OCI-LY7 (cell line): ENCODE measurements at places on chromosomes 2 and 18.

GRCh38 chr2:160471950-160472349 is 21.7 kb downstream of the RBMS1 start:
- DNase-seq = no peak

- peak; percentile 67 for DNase-seq
Observed at GRCh38 chr18:8607776-8608742, 1.2 kb upstream of the RAB12 start.

DNA sequence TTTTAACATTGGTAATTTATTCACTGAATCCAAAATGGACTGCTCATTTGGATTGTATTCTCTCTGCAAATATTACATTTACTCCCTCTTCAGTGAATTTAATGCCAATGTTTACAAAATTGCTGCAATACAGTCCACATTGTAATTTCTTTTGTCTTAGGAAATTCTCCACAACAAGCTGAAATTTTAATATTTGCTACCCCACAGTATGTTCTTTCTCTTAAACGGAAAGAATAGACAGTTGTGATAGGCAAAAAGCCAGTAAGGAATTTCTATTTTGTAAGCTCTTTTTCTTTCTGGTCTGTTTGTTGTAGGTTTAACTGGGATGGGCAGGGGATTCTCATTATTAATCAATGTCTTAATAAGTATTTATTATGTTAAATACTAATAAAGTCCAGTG is 92.0 kb downstream of the CSRNP3 start:
- no peak for DNase-seq

- DNase-seq = no peak
Observed at GRCh38 chr2:234708091-234708683, 211.3 kb upstream of the ARL4C start.

DNA sequence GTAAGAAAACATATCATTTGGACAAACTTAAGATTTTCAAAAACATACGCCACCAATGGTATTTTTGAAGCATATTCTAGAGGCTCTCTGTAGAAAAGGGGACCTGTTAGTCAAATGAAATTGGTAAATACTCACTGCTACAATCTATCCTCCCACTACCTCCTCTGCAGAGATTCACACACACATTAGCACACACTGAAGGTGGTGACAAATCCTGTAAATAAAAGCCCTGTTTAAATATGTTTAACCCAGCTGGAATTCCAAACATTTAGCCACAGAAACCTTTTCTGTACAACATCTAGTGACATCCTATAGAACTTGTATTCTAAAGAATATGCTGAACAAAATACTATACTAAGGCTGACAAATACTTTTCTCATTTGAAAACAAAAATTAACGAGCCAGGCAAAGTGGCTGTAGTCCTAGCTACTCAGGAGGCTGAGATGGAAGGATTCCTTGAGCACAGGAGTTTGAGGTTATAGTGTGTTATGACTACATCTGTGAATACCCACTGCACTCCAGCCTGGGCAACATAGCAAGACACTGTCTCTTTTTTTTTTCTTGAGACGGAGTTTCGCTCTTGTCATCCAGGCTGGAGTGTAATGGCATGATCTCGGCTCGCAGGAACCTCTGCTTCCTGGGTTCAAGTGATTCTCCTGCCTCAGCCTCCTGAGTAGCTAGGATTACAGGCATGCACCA is 25.9 kb downstream of the ALS2 start:
- DNase-seq = no peak

- no peak for DNase-seq
Observed at GRCh38 chr18:58049000-58049688, 5.1 kb downstream of the NEDD4L start.

DNA sequence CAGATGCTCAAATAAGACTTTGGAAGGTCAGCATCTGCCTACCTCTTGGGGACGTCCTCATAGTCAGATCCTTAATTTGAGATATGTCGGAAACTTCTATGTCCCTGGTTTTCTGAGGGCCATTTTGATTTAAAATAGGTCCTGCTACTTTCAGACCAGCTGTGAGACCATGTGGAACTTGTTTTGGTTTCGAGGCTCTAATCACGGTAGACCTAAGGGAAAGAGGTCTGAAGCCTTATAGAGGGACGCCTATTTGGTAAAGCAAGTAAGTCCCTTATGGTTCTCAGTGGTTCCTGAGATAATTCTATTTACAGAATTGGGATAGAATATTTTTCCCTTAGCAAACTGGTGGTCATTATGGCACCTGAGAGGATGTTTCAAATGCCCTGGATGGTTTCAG is 75.1 kb downstream of the RFTN2 start:
- no peak for DNase-seq

DNA sequence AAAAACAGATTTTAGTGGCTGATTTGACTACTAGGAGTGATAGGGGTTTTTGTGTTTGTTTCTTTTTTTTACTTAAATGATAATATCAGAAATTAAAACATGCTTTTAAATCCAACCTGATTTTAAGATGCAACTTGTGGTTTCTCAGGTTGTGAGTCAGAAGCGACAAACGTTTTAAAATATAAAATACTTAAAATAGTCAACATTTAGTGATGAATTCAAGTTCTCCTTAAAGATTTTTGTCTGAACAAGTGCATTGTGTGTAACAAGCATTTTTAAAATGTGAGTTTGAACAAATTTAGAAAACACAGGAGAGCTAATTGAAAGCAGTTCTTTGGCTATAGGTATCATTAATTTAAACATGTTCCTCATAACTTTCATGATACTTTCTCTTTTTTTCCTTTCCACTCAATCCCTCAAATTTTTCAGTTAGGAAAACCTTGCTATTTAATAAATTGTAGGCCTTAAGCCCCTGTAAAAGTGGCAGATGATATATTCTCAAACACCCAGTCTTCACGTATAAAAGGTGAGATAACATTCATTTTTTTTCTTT is 3.6 kb downstream of the TBR1 start:
- no peak for DNase-seq

DNA sequence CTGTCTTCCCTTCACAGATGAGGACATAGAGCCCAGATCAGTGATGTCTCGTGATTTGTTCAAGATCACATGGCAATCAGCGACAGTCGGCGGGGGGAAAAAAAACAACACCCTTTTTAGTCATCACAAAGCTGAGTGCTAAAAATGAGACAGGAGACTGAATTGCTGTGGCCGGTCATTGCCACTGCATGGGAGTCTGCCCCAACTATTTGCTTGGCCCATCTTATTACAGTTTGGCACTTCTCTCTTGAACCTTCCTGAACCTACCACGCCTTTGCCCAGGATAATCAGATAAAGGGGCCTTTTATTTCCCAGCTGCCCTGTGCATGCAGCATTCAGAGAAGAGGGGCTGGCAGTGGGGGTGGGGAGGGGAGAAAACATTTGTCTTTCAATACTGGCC is 42.7 kb downstream of the SETBP1 start:
- peak; percentile 16 for DNase-seq

DNA sequence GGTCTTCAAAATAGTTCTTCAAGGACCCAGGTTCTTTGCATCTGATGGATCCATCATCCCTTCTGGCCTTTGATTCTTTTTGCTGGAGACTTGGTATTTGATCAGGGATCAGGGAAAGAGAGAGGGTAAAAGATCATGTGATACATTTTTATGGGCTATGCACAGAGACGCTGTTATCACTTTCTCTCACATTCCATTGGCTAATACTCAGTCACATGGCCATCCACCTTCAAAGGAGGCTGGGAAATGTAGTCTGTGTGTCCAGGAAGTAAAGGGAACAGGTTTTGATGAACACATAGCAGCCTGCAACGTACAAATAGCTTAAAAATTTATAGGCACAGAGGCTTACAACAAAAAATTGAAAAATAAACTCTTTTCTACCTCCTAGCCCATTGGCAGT is 629.6 kb upstream of the FANCL start:
- DNase-seq = peak; percentile 46

DNA sequence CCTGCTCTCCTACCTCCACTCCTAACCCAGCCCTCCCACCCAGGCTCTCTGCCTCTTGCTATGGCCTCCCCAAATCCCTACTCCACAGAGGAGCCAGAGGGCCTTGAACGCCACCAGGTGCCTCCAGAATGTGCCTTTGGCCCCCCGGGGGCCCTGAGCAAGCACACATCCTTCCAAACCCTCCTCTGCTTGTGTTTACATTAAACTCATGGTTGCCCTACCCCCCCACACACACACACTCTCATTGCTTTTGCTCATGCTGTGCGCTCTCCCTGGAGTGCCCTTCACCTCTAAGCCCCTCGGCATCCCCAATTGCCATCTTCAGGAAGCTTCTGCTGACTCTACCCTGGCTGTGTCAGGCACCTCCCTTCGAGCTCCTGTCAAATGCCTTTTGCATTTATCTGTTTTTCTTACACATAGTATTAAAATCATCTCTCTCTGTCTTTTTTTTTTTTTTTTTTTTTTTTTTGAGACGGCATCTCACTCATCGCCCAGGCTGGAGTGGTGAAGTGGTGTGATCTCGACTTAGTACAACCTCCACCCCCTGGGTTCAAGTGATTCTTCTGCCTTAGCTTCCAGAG is 16.3 kb upstream of the TET3 start:
- DNase-seq = no peak

DNA sequence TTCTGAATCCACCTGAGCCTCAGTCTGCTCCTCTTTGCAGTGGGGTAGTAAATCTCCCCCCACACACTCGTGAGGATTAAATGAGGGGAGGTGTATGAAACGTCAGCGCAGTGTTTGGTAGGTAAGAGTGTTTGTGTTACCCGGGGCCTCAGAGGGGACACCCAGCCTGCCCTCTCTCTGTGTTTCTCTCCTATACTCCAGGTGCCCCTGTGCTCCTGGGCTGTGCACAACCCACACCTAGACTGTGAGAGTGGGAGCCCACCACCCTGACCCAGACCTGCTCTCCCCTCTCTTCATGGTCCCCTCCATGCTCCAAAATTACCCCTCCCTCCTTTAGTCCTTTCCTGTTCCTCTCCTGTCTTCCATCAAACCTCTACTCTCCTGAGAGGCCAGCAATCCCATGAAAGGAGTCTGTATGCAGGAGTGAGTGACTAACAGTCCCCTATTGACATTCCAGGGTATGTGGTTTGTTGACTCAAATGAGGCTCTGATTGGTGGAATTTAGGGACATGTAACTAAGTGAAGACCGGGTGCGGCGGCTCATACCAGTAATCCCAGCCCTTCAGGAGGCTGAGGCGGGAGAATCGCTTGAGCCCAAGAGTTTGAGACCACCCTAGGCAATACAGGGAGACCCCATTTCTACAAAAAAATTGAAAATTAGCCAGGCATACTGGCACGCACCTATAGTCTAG is 10.4 kb downstream of the CIB4 start:
- no peak for DNase-seq

- DNase-seq = no peak
Observed at GRCh38 chr2:234075518-234075915, 25.0 kb downstream of the SPP2 start.

GRCh38 chr18:57891707-57892391 is 88.7 kb upstream of the ATP8B1 start:
- DNase-seq = no peak

GRCh38 chr2:165079432-165079831 is 124.1 kb upstream of the SLC38A11 start:
- no peak for DNase-seq

- DNase-seq = no peak
Observed at GRCh38 chr2:134706587-134707329, 12.0 kb downstream of the TMEM163 start.

GRCh38 chr2:179454443-179455171 is 190.0 kb upstream of the SESTD1 start:
- DNase-seq = no peak

DNA sequence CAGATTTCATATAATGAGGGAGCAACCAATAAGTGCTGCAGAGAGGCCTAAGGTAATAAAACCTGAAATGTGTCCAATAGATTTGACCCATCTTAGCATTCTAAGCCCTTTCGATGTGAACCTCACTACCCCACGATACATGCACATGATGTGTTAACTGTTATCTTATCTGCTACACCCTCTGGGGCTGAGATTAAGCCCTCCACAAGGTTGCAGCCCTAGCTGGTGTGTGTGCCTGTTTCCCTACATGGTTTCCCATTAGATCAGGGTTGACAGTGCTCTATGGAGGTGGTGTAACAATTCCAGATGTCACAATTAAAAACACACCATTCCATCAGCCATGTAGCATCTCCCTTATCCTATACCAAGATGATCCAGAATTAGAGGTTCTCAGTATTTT is 68.9 kb upstream of the THSD7B start:
- no peak for DNase-seq

- DNase-seq = no peak
Observed at GRCh38 chr2:10495311-10495987, 47.3 kb upstream of the ODC1 start.

- no peak for DNase-seq
Observed at GRCh38 chr18:1308686-1309085, 404.0 kb downstream of the ADCYAP1 start.

GRCh38 chr2:195709901-195710806 is 53.1 kb downstream of the SLC39A10 start:
- DNase-seq = no peak

DNA sequence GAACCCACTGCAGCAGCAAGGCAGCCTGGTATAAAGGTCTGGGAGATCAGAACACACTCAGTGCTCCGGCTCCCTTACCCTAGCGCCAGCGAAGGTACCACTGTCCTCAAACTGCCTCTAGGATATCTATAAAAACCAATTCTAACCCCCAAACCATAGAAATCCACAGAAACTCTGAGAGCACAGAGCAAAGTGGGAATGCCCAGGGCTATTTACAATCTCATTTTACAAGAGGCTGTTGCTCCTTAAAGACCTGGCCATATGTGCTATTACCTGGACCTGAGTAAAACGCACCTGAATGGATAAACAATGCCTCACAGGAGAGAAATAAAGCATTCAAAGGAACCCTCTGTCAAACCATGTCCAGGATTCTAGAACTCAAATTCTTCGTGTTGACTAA is 4.3 kb downstream of the STK39 start:
- DNase-seq = no peak

- DNase-seq = no peak
Observed at GRCh38 chr2:199946836-199947235, 8.5 kb downstream of the TYW5 start.

DNA sequence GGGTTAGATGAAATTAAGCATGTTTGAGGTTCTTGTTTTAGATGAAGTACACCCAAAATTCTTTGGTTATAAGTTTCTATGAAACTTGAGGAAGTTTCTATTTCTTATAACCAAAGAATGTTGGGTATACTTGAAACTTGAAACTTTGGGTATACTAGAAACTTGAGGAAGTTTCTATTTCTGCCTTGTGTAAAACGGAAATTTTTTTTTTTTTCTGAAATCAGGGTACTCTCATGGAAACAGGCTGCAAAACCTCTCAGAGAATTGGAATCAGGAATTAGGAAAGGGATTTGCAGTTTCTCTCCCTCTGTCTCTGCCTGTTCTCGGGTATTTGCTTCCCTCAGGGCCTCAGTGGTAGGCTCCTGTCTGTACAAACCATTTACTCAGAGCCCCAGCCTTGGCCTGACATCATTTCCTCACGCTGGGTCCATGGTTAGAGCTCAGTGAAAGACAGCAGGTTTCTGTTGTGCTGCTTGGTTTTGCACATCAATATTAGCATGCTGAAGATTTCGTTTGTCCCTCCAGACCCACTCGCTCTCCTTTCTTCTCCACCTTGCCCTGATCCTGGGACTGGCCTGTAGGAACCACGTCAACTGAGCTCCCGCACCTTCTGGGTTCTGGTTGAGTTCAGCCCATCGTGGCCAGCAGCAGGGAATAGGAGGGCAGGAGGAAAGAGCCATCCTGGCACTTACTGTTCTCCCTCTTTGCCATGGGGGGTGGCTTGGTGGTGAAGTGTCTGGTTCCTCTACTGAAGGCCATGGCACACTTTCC is 106.4 kb downstream of the POLR1A start:
- DNase-seq = peak; percentile 62
